Stimulated activated CD8-positive, alpha-beta memory T cell treated with anti-CD3 and anti-CD28 coated beads, Interleukin-7, amount 100 ng/mL, for 1 hour (primary cell): ENCODE measurements at places on chromosomes 2 and 18.

- DNase-seq, result no peak
Observed at GRCh38 chr2:238123218-238123971, 15.1 kb upstream of the KLHL30 start.

DNA sequence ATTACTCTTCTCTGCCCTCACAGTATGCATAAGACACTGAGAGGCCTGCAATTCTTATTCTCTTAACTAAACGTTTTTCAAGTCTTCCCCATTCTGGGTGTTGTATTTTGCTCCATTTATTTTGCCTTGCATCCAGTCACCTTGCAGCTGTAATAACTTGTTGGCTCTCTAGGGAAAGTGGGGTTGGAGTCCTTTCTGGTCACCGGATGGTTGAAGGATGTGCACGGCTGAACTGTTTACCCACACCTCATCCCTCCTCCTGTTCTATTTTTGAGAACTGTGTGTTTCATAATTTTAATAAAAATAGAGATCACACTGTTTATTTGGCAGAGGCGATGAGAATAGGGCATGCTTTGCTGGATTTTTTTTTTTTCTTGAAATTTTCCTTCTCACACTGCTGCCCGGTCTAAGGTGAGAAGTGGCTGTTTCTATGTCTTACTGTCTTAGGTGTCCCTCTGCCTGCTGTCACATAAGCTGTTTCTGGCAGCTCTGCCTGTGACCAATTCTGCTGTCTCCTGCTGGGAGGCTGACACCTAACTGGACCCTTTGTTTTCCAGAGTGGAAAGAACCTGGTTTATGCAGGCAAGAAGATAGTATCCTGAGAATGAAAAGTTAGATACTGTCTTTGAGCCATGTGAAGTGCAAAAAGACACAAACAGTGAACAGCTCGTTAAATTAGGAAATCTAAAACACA is 342.6 kb downstream of the DPP10 start:
- no peak for DNase-seq

DNA sequence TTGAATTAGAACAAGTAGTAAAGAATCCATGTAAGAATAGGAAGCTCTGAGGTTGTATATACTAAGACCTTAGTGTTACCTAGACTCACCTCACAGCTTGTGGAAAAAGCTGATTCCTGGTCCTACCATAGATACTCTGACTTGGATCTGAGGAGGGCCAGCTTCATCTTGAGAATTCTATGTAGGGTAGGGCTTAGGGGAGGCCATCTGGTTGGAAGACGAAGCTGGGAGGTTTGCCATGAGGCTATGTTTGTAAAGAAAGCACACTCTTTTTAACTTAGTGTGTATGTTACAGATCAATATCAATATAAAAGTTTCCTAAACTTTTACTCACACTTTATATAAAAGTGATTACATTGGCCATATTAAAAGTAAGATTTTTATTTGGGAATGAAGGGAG is 77.1 kb upstream of the GALNT5 start:
- no peak for DNase-seq

DNA sequence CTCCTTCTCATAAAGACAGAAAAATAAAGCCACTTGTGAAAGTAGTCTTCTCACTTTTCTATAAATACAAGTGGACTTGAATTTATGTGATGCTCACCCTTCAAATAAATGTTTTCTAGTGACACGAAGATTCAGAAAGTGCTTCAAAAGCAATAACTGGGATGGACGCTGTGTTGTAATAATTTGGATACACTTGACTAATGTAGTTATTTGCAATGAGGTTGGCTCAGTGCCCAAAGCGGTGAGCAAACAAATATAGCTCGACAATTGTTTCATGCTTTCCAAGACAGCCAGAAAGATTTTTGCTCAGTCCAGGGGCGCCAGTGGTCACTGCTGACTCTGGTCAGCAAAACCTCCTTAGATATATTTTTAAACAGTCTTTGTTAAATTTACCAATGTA is 278.6 kb upstream of the KLHL14 start:
- DNase-seq, result no peak

DNA sequence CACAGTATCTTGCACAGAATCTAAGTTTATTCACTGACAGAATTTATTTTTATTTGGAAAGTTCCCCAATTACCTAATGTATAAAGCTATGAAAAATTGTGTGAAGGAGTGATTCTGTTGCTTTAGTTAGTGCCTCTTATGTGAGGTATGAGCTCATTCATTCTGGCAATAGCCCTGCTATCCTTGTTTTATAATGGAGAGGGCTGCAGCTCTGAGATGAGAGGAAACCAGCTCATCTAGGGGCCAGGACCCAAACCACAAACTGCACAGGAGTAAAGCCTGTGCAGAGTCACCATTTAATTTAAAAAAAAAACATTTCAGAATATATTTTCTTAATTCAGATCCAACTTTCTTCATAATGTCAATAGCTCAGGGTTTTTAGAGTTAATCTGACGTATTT is 383.0 kb downstream of the TMEM182 start:
- no peak for DNase-seq

DNA sequence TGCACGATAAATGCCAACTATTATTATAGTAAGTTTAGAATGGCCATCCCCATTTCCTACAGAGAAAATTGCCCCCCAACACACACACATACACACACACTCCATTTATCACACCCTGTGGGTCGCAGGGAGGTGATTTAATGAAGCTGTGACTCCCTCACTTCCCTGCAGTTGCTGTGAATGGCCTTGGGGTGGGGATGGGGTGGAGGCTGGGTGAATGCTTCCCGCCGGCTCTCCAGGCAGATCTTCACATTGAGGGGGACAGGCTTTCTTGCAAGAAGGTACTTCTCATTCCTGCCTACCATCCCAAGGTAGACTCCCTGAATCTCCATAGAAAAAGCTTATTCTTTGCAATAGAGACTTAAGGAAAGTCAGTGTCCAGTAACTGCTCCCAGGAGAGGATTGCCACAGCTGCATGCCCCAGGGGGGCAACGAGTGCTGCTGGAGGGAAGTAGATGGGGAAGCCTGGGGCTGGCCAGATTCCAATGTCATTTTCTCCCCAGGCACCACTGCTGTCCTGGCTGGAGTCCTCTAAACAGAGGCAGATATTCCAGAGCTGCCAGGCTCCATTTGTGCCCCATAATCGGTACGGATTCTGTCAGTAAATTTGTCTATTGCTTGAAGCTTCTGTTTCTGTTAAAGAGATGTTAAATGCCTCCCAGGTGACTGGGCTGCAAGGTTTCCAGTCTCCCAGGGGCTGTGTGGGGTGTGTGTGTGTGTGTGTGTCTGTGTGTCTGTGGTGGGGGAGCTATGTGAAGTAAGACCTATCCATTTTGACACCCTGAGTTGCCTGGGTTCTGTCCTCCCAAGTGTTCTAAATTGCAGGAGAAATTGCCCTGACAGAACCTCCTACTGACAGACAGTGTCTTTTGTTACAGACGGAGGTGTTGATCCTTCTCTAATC is 265.5 kb downstream of the SRBD1 start:
- no peak for DNase-seq

DNA sequence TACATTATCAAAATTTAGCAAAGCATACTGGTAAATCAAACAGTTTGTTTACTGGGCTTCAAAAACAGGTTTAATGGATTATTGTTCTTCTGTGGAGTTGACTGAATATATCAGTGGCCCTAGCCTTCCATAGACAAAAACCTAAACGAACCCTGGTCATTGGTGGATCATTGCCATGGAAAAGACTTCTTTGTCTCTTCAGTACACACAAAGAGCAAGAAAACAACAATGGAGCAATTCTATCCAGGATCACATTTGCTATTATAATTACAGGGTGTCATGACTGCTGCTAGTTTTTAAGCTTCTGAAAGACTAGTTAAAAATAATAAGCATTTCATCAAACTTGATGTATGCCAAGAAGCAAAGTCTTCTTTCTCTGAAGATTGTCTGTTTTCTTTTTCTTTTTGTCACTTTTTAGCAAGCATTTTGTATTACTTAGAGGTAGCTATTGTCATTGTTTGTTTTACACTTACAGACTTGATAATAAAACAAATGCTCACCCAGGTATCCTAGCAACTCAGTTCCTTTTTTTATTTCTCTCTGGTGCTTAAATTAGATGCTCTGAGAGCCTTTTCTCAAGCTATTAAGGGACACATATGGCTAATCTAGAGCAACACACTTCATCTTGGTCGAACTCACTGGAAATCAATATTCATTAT is 1228.7 kb upstream of the DDX18 start:
- no peak for DNase-seq

- DNase-seq, result no peak
Observed at GRCh38 chr2:54508541-54508940, 52.4 kb downstream of the SPTBN1 start.

GRCh38 chr2:41079011-41079410 is 627.1 kb upstream of the SLC8A1 start:
- DNase-seq, result no peak

- DNase-seq, result no peak
Observed at GRCh38 chr2:33230842-33231241, 245.6 kb upstream of the RASGRP3 start.

DNA sequence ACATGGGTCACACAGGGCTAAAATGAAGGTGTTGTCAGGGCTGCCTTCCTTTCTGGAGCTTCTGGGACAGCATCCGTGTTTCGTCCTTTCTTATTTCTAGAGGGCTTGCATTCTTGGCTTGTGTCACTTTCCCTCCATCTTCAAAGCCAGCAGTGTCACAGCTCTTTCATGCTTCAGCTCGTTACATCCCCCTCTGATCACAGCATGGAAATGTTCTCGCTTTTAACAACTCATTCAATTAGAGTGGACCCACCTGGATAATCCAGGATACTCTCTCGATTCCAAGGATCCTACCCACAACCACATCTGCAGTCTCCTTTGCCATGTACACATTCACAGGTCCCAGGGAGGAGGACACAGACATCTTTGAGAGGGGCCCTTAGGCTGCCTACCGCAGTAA is 316.2 kb upstream of the FIGN start:
- no peak for DNase-seq
